Activated T-cell treated with anti-CD3 and anti-CD28 coated beads, Interleukin-2, amount 50 U/mL, for 72 hours (primary cell): ENCODE measurements at places on chromosomes 7 and 10. TPM values are rescaled to one million over a fixed set of nuclear protein-coding genes. Genes with fewer than 3 reads are reported as not detected.

The PDZD7 gene
- total RNA-seq, result 0.44 TPM

The PNLIPRP3 gene
- not detected for total RNA-seq

- DNase-seq, result no peak
Observed at GRCh38 chr10:3100856-3101640, 33.7 kb downstream of the PFKP start.

DNA sequence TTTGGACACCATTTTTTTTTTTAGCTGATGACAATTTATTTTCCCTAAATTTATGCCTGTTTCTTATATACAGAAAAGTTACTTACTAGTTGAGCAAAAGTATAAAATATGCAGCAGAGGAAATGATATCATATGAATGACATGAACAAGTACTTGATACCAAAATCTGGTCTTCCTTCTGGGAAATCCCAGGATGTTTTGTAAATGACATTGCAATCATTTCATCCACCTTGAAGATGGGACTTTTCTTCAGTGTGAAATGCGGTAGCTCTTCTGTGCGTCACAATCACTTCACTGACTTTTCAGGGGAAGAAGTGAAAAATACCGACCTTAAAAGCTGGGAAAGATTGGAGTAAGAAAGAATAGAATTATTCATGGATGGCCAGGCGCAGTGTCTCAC, 23.8 kb downstream of the C1QL3 start:
- DNase-seq, result no peak

DNA sequence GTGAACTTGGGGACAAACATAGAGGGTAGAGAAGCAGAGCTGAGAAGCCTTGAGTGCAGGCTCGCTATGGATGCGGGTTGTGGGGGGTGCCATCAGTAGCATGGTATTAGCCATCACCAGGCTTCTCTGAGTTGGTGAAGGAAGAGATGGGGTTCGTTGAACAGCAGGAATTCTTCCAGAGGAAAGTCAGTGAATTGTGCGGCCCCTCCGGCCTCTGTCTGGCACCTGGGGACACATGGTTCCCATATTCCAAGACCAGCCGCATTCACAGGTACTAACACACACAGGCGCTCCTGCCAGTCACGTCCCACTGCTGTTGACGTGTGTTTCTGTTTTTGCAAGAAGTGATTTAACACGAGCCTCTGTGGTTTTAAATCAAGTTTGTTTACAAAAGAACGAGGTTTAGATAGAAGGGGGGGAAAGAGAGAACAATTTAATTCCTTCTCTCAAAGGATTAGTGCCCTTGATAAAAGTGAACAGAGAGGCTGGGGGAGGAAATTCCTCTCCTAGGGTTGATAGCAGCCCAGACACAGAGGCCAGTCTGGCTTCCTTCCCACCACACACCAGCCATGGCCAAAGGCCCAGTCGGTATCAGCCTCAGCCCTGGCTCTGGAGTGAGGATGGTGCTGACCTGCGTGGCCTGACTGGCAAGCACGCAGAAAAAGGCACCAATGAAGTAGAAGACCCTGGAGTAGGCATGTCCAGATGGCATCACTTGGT, 252.6 kb upstream of the IGFBP3 start:
- no peak for DNase-seq

DNA sequence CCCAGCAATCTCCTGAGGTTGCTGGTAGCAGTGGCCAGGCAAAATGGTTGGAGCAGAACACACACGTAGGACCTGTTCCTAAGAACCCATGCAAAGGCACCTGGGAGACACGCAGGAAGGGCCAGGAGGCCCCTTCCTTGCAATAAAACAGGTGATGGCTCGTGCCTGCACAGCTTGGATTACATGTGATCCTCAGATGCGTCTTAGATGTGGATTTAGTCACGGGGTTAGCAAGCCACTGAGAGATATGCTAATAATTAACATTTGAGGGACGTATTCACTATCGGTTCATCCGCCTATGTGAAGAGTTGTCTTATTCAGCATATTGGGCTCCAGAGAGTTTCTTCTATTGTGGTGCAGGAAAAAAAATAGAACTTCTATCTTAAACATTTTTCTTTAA, 4.6 kb upstream of the RHEB start:
- no peak for DNase-seq

DNA sequence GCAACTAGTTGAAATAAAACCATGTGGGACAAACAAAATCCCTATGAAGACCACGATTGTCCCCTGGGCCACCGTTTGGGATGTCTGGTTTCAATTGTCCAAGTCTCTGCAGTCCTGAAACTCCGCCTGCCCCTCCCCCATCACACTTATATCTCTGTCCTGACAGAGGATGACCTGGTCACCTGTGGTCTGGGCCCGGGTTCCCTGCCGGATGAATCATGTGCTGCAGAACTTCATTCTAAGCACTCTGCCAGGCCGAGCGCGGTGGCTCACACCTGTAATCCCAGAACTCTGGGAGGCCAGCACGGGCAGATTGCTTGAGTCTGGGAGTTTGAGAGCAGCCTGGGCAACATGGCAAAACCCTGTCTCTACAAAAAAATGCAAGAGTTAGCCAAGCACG, 91.1 kb downstream of the COL13A1 start:
- no peak for DNase-seq

GRCh38 chr10:23141995-23142394, 46.6 kb downstream of the MSRB2 start:
- no peak for DNase-seq

GRCh38 chr7:45160417-45160881, 2.9 kb downstream of the RAMP3 start:
- no peak for DNase-seq
